ENCODE measurements at places on chromosomes 5 and 9.

GRCh38 chr9:93079371-93079770 lies 16.6 kb upstream of the CARD19 start:
- DNase-seq: no peak

GRCh38 chr5:150558088-150558621 lies 50.2 kb downstream of the NDST1 start:
- no peak for DNase-seq

DNA sequence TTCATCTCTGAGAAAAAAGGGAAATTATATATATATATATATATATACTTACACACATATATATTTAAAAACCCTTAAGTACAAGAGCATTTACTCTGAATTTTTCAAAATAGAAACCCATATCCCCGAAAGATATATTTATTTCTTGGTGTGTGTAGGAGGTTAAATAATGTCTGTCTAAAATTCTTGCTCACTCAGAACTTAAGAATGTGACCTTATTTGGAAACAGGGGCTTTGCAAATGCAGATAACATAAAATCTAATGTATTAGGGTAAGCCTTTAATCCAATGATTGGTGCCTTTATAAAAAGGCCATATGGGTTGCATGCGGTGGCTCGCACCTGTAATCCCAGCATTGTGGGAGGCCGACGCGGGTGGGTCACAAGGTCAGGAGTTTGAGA lies 517.3 kb upstream of the TLE4 start:
- no peak for DNase-seq

- DNase-seq: peak; percentile 26
Observed at GRCh38 chr9:91360551-91361290, 997 bp downstream of the AUH start.

GRCh38 chr5:149616727-149617285 lies 35.5 kb downstream of the ARHGEF37 start:
- DNase-seq: no peak

GRCh38 chr9:3962496-3962895 lies 337.4 kb downstream of the GLIS3 start:
- peak; percentile 50 for DNase-seq

DNA sequence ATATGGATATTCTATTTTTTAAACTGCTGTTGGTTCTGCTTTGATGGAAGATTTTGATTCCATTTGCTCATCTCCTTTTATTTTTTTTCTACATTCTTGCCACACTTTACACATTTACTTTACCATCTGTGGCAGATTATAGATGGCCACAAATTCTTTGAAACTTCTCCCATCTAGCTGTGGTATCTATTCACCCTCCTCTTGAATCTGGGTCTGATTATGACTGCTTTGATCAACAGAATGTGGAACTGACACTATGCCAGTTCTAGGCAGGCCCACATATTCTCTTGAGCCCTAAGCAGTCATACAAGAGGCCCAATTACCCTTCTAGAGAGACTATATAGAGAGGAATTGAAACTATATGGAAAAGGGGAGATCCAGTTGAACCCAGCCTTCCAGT lies 439.0 kb upstream of the PTGER4 start:
- no peak for DNase-seq

GRCh38 chr5:158553195-158553961 lies 546.3 kb downstream of the EBF1 start:
- peak; percentile 15 for DNase-seq

DNA sequence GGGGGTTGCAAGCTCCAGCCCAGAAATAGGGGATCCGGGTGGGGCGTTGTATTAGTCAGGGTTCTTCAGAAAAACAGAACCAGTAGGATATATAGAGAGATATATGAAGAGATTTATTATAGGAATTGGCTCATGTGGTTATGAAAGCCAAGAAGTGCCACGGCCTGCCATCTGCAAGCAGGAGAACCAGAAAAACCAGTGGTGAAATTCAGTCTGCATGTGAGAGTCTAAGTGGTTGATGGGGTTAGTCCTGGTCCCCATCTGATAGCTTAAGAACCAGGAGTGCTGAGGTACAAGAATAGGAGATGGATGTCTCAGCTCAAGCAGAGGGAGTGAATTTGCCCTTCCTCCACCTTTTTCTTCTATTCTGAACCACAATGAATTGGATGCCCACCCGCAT lies 123.4 kb upstream of the APC start:
- DNase-seq: no peak

DNA sequence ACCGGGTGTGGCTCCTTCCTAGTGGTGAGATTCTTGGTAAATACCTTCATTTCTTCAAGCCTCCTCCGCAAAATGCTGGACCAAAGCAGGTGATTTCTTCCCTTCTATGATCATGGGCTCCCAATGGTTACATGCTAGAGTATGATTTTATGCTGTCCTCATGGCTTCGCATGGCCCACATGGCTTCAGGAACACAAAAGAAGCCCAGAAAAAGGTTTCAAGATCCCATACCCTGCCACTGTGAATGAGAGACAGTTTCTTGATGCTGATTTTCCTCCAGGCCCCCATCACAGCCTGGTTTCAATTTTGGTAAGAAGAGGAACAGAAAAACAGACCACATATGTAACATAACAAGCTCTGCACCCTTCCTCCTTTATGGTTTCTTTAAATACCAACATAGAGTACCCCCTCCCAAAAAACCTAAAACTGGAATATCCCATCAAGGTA lies 2.4 kb upstream of the RXFP3 start:
- no peak for DNase-seq

GRCh38 chr9:6925836-6926235 lies 168.1 kb downstream of the KDM4C start:
- peak; percentile 59 for DNase-seq

DNA sequence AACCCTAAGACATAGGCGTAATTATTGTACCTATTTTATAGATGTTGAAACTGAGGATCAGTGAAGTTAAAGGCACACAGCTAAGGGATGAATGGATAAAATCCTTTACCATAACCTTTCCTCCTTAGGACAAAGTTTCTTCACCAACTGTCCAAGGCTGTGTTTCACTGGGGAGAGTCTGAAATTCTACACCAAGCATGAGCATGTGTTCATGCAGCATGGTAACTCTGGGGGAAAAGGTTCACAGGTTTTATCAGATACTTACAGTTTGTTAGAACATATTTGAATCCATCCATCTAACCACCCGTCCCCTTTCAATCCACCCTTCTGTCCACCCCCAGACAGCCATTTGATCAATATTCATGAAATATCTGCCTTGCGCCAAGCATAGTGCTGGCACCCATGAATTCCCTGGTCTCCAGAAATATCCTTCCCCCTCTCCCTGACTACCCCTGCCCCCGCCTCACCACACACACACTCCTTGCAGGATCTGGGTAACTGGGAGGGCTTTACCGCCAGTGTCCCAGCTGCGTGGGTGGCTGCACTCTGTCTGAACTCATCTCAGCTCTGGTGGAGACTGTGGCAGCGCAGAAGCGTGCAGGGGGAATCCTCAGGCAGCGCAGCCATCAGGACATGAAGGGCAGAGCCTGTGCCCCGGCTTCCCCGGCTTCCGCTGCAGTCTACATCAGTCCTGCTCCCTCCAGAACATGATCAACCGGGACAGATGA lies 6.3 kb upstream of the KCNIP1 start:
- no peak for DNase-seq

DNA sequence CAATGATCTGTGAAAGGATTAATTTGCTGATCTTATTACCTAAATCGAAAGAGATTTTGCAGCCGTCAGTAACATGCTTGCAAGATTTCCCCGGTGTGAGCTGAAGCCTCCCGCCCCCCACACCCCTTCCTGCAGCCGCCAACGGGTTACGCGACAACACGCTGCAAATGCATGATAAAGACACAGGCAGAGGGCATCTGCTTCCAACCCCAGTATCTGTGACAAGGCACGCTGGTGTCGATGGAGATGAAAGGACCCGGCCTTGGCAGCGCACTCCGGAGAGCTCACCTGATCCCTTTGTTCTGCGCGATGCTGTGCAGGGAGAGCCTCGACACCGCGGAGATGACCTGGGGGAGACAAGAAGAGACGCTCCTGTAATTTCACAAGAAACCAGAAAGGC lies 122.9 kb upstream of the SARDH start:
- DNase-seq: no peak

DNA sequence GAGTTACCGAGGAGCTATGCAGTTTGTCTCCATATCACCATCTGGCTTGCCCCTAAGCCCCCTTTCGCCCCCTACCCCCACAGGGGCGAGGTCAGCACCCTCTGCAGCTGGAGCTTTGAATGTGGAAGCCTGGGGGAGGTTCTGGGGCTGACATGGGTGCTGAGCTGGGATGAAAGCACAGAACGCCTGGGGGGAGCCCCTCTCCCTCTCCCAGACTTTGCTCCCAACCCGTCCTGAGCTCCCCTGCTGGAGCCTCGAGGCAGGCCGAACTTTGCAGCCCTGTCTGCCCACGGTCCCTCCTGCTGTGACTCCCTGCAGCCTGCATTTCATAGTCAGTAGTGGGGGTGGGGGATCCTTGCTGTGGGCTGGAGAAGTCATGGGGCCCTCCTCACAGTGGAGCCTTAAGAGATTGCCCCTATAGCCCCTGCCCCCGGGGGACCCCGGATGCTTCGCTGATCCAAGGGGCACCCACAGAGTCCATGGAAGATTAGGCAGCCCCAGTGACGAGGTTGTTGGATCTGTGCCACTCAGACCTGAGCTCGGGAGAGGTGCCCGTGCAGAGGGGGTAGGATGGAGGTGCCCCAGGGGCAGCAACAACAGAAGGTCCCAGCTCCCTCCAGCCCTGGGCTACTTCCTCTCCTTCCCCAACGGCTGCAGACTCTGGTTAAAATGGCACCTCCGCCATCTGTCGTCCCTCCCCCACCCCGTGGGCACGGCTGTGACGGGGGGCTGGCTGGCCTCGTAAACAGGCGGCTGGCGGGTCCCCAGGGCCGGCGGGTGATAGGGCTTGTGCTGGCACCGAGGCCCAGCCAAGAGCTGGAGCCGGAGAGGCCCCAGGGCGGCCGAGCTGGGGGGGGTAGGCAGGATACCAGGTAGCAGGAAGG lies 162.0 kb downstream of the C9orf50 start:
- DNase-seq: peak; percentile 94

DNA sequence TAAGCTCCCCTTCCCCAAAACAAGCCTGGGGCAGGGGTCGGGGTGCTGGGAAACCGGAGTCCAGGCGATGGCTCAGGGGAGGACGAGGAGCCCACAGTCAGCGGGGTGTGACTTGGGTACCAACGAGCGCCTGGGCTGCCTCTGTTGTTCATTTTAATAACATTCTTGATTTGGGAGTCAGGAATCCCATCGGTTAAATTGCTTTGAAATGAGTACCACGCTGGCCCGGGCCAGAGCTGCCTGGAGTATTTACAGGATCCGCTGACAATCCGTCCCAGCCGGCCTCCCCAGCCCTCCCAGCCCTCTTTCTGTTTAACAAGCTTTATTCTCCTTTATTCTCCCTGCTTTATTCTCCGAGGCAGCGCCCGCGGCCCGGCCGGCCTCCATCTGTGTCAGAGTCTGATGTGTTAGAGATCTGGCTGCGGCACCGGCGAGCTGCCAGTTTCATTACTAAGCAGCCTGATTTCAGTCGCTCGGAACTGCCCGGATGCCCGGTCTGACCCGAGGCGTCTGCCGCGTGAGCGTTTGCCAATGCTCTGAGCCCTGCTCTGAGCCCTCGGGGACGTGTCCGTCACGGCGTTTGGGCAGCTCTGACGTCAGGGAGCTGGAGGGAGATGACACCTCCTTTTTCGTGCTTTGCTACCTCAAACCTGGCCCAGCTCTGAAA lies 16.5 kb upstream of the QRFP start:
- DNase-seq: no peak

DNA sequence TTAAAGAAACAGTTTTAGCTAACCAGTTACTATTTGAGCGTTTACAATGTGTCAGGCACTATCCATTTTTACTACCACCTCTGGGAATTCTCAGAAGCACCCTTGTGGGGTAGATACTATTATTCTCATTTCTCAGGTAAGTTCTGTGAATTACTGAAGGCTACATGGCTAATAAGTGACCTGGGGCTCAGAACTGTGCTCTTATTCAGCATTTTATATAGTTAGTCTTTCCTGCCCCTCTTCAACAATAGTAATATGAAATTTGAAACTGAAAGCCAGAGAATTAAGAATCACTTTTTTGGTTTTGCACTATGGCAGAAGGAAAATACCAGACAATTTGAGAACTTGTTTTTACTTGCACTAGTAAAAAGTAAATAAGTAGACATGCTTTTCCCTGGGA lies 11.8 kb downstream of the ELL2 start:
- DNase-seq: no peak

DNA sequence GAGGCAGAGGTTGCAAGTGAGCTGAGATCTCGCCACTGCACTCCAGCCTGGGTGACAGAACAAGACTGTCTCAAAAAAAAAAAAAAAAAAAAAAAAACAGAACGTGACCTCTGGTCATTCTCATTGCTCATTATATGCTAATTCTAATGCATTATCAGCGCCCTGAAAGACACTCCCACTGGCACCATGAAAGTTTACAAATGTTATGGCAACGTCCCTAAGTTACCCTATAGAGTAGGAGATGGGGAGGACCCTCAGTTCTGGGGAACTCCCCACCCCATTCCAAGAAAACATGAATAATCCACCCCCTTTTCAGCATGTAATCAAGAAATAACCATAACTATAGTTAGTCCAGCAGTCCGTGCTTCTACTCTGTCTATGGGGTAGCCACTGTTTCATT lies 48.9 kb upstream of the DENND4C start:
- DNase-seq: no peak

- DNase-seq: no peak
Observed at GRCh38 chr9:106960258-106960657, 97.3 kb downstream of the ZNF462 start.

DNA sequence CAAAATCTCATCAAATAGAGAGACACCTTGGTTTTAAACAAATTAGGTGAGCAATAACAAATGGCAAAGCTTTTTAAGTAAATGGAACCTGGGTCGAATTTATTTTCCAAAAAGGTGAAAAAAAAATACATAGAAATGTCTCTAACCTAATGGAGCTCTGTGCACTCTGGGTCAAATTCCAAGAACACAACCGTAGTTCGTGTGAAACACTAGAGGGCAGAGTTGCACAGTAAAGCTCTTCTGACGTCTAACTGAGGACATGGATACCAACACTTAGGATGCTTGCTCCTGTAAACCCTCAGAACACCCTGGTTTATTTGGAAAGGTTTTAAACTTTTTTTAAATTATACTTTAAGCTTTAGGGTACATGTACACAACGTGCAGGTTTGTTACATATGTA lies 18.9 kb downstream of the MARCHF11 start:
- peak; percentile 80 for DNase-seq

GRCh38 chr5:80712919-80713318 lies 58.1 kb upstream of the DHFR start:
- no peak for DNase-seq

- no peak for DNase-seq
Observed at GRCh38 chr9:105091004-105091640, 153.3 kb upstream of the SLC44A1 start.

DNA sequence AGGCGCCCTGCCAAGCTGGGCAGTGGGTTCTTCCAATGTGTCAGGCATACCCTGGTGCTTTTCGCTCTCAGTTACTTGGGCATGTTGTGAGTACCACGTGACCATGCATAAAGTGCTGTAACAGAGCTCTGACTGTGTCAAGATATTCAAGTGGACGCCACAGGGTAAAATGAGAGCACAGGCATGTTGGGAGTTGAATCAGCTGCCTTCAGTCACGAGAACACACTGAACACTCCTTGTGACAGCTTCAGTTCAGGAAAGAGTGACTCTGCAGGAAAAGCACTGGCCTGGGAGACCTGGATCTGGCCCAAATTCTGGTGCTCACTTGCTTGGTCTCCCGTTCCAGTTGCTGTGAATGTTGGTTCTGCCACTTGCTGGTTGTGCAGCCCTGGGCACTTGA lies 5.1 kb downstream of the MLANA start:
- no peak for DNase-seq

Measured in NCI-H524 (cell line).